Right ventricle myocardium superior (tissue), 1 donor: ENCODE measurements at places on chromosomes 13 and 19.
A peak's percentile ranks its signal among the peaks of the same experiment; 100 is the strongest.

DNA sequence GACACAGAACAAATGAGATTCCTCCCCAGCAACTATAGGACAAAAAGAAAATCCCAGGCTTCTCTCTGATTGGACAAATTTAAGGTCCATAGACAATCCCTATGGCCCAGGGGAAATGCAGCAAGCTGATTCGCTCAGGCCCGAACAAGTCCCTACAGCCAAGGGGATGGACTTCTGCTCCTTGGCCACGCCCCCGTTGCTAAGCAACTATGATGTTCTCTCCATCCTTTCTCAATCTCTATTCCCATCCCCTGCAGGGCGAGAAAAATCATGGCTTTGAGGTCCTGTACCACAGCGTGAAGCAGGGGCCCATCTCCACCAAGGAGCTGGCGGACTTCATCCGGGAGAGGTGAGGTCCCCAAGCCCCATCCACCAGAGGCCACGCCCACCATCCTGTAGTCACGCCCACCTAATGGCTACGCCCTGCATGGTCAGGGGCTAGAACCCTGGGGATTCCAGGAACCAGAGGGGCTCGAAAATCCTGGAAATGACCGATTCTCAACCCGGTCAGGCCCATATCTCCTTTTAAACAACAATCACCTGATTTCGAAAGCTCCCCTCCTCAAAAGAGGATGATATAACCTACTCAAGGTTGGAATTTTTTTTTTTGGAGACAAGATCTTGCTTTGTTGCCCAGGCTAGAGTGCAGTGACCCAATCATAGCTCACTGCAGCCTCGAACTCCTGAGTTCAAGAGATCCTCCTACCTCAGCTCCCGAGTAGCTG lies 11.4 kb downstream of the FCHO1 start:
- DNase-seq: no peak

DNA sequence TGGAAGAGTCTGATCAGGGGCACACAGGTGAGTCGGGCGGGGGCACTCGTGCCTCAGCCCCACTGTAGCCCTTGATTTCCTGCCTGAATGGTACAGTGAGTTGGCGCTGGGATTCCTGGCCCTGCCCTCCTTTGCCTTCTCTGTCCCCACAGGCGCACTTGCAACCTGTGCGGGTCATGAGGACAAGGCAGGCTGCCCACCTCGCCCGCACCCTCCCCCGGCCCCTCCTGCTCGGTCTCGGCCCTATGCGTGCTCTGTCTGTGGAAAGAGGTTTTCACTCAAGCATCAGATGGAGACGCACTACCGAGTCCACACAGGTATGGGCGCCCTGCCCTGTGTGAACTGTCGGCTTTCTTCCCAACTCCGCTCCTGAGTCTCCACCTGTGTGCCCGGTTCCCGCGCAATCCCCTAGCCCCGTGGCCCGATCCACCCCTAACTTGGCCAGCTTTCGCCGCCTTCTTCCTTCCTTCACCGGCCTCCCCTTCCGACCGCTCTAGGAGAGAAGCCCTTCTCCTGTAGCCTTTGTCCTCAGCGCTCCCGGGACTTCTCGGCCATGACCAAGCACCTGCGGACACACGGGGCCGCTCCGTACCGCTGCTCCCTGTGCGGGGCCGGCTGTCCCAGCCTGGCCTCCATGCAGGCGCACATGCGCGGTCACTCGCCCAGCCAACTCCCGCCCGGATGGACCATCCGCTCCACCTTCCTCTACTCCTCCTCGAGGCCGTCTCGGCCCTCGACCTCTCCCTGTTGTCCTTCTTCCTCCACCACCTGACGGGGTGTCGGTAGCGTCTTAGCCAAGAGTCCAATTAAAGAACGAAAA lies 1.6 kb upstream of the KMT2B start:
- peak; percentile 83 for DNase-seq

GRCh38 chr13:113856716-113857065 lies 7.2 kb downstream of the GAS6 start:
- DNase-seq: peak; percentile 71

DNA sequence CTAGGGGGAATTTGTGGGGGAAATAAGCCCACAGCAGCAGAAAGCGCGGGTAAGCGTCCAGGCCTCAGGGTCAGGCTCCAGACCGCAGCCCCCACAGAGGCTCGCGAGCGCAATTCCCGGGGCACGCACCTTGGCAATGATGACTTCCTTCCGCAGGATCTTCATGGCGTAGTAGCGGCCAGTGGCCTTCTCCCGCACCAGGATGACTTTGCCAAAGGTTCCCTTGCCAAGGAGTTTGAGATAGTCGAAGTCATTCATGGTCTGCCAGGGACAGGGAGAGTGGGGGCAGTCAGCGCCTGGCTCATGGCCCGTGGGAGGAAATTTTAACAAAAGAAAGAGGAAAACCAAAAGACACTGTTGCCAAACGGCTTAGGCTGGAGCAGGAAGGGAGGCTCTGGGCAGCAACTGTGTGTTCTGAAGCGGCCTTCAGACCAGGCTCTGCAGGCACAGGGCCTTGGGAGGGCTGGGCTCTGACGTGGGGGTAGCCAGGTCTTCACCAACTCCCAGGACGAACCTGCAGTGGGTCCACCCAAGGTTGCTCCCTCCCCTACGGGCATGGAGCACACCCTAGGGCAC lies 15.4 kb upstream of the CCNP start:
- peak; percentile 84 for DNase-seq

- DNase-seq: no peak
Observed at GRCh38 chr13:52070929-52071523, 46.5 kb downstream of the UTP14C start.

DNA sequence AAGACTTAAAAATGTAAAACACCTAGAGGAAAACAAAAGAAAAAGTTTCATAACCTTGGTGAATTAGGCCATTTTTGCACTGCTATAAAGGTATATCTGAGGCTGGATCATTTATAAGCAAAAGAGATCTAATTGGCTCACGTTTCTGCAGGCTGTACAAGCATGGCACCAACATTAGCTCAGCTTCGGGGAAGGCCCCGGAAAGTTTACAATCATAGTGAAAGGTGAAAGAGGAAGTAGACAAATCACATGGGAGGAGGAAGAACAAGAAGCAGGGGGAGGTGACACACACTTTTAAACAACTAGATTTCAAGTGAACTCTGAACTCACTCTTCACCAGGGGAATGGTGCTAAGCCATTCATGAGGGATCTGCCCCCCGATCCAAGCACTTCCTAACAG lies 1358.5 kb upstream of the PCDH9 start:
- no peak for DNase-seq

GRCh38 chr19:46033401-46033800 lies 7.4 kb downstream of the IGFL4 start:
- DNase-seq: no peak

GRCh38 chr13:85567909-85568308 lies 231.3 kb downstream of the SLITRK6 start:
- no peak for DNase-seq

DNA sequence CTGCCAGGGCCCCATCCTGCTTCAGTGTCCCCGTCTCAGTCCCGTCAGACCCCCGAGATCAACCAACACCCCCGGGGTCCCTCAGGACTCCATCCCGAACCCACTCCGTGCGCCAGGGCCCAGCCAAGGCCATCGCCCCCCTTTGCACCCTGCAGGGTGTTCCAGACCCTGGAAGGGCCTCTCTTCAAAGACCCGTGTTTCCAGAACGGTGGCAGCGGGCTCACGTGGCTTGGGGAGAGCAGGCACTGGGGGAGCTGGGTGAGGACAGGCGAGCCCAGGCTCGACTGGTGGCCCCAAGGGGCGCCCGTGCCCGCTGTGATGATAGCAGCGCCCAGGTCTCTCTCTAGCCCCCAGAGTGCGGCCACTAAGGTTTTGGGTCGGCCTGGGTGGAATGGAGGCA lies 1.4 kb downstream of the KASH5 start:
- no peak for DNase-seq

- peak; percentile 71 for DNase-seq
Observed at GRCh38 chr19:10007371-10008183, 2.7 kb downstream of the COL5A3 start.

DNA sequence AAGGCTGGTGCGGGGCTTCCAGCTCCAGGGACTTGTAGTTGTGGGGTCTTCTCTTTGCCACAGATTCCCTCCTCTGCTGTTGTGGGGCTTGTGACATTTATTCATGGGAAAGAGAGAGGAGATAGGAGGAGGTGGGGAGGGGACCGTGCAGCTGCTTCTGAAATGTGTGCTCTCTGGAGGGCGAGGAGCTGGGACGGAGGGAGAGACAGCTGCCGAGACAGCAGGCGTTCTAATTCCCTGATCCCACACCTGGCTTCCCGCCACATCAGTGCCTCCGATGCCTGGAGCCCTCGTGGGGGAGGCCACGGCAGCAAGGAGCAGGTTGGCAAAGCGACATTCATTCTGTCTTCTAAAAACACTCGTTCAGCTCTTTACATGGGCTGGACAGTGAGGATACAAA lies 164.4 kb downstream of the USP12 start:
- no peak for DNase-seq

GRCh38 chr13:85700906-85701305 lies 98.3 kb downstream of the SLITRK6 start:
- DNase-seq: no peak

GRCh38 chr19:18292810-18293641 lies 11.6 kb upstream of the JUND start:
- peak; percentile 92 for DNase-seq

- DNase-seq: no peak
Observed at GRCh38 chr13:43835701-43836100, 43.8 kb downstream of the CCDC122 start.

GRCh38 chr19:15247107-15248014 lies 15.1 kb upstream of the EPHX3 start:
- DNase-seq: no peak

DNA sequence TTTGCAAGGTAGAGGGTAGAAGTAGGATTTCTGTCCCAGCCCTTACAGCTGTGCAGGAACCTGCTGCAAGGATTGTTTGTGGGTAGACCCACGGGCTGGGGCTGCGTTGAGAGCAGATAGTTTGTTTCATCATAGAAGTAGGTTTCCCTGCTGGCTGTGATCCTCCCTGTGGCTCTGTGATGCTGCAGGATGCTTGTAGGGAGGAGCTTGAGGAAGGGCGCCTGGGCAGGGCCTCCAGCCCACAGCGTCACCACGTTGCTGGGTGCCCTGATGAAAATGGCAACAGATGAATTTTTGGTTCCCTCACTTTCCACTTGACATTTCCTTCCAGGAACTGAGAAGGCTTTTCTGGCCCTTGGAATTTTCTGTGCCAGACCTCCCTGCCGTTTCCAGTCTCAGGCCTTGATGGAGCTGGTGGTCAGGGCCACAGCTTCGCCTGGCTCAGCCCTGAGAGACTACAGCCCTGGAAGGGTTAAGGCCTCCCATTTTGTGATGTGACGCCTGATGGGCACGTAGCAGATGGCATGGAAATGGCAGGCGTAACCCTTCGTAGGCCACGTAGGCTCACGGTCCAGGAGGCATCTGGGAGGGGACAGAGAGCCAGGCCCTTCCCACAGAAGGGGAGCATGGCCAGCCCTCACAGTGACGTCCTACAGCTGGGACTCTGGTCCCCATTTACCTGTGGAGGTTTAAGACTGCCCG lies 42.2 kb downstream of the GATAD2A start:
- no peak for DNase-seq

- DNase-seq: no peak
Observed at GRCh38 chr13:86298725-86299124, 499.5 kb upstream of the SLITRK6 start.

- no peak for DNase-seq
Observed at GRCh38 chr13:73954808-73955207, 179.4 kb downstream of the KLF12 start.

GRCh38 chr13:110283736-110284517 lies 23.0 kb downstream of the COL4A1 start:
- no peak for DNase-seq

GRCh38 chr13:98033277-98034247 lies 80.1 kb downstream of the IPO5 start:
- DNase-seq: no peak

DNA sequence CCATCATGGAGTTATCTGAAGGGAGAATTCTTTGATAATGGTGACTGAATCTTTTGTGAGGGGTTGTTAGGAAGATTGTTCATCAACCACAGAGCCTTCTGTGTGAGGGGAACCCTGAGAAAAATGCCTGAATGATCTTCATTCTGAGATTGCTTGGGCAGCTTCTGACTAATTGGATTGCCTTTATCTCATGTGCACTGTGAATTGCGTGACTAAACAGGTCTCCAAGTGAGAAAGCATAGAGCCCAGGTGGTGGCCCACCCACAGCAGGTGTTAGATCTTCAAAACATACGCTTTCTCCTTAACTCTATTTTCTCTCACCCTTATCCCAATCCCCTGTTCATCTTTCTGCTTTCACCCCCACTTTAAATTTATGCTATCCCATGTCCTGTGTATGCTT lies 58.3 kb downstream of the DOCK9 start:
- DNase-seq: no peak

DNA sequence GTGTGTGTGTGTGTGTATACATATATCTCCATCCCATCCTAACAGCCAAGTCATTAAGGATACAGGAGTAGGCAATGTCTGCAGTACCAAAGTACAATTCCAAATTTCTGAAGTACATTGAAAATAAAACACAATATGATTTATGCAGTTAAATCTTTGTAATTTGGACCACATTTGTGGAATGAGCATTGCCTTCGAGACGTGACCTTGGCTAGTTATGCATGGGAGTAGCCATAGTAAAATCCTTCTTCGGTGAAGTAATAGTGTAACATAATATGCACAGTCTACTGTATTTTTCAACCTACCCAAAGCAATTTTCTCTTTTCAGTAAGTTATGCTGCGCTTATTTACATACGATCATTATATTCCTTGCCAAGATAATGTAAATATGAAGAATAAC lies 665.7 kb upstream of the GPC6 start:
- DNase-seq: no peak

GRCh38 chr13:86174622-86175021 lies 375.4 kb upstream of the SLITRK6 start:
- DNase-seq: no peak

GRCh38 chr19:18156841-18157464 lies 4.0 kb downstream of the PIK3R2 start:
- peak; percentile 91 for DNase-seq

DNA sequence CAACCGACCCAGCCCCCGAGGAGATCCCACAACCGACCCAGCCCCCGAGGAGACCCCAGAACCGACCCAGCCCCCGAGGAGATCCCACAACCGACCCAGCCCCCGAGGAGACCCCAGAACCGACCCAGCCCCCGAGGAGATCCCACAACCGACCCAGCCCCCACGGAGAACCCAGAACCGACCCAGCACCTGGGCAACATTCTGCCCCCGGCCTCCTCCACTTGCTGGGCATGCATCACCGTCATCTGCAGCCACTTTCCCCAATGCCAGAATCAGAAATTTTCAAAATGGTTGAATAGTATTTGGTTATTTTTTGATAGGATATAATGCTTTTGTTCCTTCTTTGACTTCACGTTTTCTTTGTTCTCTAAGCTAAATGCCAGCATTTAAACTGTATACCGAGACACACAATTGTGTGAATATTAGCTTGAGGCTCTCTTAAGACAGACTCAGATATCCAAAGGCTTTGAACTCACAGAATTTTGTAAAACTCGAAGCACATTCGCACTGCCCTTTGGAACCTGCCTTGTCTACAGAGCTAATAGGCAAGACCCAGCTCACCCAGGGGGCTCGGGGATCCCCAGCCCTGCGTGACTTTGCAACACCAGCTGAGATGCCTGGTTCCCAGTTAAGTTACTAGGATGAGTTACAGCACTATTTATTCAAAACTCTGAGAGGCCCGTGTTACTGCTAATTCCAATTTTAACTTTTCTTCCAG lies 15.5 kb upstream of the RASA3 start:
- DNase-seq: no peak

- DNase-seq: no peak
Observed at GRCh38 chr13:64397701-64398100, 2832.4 kb downstream of the PCDH9 start.

- no peak for DNase-seq
Observed at GRCh38 chr13:111518161-111518792, 197.8 kb downstream of the TEX29 start.
